ENCODE measurements at places on chromosomes 3 and 15.

- DNase-seq, result no peak
These were observed 101.9 kb upstream of the PFN2 start for GRCh38 chr3:150072576-150072975.

DNA sequence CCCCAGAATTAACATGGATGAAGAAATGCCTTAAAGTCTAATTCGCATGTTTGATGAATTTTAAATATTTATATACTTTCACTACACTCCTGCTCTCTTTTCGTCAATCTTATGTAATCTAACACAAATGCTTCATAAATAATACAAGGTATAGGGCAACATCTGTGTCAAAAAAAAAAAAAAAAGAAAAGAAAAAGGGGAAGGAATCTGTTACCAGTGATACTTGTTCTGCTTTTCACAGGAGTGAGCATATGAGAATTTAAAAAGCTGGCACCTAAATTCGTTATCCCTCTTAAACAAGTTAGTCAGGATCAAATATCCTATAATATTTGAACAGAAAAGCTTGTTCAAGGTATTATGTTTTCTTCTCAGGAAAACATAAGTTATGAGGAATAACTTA is 243.8 kb downstream of the KCNH8 start:
- DNase-seq, result no peak

DNA sequence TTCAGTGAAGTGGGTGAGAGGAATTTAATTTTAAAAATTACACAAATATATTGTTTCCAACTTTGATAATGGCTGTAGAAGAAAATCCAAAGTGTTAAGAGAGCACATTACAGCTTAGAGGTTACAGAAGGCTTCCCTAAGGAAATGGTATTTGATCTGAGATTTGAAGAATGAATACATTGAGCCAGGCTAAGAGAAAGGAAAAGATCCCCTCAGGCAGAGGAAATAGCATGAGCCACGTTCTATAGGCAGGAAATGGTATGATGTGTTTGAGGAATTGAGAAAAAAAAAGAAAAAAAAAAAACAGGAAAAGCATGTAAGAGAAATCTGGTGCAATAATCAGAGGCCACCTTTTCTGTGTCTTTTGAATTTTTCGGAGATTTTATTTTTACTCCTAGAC is 48.6 kb downstream of the UNC13C start:
- no peak for DNase-seq

GRCh38 chr3:468172-468571 is 271.6 kb downstream of the CHL1 start:
- no peak for DNase-seq

- no peak for DNase-seq
These were observed 292.1 kb downstream of the VPS13C start for GRCh38 chr15:61768131-61768530.

DNA sequence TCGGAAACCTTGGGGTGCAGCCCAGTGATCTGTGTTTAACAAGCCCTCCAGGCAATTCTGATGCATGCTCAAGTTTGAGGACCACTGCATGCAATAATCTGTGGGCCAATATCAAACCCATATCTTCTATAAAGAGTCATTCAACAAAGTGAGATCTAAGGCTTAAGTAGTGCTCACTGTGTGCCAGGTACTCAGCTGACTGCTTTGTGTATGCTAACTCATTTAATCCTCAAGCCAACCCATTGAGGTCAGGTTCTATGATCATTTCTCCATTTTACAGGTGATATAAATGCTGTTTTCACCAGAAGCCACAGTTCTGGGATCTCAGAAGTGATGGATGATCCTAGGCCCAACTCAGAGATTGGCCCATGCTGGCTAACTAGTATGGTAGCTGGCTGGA is 101.7 kb downstream of the SMAD6 start:
- no peak for DNase-seq

DNA sequence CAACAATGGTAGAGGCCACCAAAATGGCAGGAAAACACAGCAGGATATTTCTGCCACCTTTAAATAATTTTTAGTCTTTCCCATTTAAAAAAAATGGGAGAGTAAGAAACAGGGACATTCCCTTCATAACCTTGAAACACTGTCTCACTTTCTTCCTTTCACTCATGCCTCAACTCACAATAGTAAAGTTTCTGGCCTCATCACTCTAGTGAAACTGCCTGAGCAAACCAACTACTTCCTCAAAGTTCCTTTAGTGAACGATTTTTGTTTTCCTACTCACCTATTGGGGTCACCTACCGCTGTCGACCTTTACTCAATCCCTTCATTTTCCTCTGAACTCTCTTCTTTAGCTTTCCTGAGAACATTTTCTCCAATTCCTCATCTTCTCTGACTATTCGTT is 33.0 kb downstream of the SHC4 start:
- no peak for DNase-seq

DNA sequence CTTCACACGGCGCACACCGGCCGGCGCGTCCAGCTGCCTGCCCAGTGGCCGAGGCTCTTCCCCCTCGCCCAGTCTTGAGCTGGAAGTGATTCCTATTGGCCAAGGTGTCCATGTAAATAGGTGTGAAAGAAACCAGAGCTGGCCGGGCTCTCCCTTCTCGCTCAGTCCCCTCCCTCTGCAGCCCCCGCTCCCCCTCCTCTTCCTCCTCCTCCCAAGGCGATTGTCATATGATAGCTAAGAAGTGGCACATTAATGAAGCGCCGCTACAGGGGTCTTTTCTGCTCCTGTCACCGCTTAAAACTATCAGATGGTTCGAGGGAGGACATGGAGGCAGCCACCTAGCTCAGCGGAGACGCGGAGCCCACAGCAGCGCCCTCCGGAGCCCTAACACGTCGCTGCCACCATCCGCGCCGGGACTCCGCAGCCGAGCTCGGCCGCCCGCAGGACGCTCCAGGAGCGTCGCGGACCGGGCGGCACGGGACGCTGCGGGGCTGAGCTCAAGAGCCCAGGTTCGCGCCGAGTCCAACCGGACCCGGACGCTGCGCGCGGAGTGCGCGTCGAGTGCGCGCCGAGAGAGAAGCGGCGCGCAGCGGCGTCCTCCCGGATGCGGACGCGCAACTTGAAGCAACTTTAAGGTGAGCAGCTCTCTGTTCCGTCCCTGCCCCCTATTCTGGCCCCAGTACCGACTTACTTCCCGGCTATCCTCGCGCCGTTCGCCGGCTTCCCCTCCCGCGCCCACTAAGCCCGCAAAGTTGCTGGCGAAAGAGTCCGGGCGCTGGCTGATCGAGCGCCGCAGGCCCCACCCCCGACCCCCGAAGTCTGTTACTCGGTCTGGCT is at the start of gene FOXB1:
FOXB1 (plus strand) TSS at position 303 of the 837 bp plus-strand sequence. CDS start 653 bp downstream, outside the sequence.
- no peak for DNase-seq

DNA sequence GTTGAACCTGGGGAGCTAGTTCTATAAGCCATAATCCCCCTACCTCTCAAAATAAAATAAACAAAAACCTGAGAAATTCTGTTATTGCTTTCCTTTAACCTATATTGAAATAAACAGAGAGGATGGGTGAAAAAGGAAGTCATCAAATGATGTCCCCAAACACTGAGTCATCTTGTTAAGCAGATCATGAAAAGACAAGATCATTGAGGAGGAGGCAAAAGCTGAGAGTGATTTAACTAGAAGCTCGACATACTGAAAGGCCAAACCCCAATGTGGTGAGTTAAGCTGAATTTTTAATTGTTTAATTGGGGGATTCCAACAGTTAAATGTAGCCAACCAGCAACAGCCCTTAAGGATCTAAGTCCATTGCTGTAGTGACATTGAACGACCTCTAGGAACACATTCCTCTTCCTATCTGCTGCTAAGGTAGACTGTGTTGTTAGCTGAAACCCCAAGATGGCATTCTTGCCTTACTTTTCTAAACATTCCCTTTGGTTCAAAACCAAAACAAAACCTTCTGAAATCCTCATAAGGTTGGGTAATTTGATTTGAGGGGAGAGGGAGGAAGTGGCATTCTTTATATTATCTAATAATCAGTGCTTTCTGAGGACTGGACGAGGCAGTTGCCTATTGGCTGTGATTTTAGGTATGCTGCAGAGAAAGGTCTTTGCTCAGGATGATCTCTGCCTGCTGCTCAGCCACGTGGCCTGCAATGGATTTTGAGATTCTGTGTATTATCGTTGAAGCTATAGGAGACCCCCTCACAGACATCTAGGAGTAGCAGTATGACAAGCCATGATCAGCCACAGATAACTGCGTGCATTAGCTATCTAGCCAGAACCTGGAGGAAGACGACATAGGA is 62.7 kb upstream of the BNIP2 start:
- no peak for DNase-seq

- no peak for DNase-seq
These were observed 146.3 kb downstream of the TLE3 start for GRCh38 chr15:69951256-69951897.

- no peak for DNase-seq
These were observed 23.8 kb upstream of the CORO2B start for GRCh38 chr15:68554721-68555678.

- DNase-seq, result no peak
These were observed 483.7 kb downstream of the FHIT start for GRCh38 chr3:60767536-60767935.

- peak; percentile 45 for DNase-seq
These were observed 7.8 kb downstream of the EIF1B start for GRCh38 chr3:40317061-40317855.

- DNase-seq, result no peak
These were observed 299.1 kb upstream of the MCTP2 start for GRCh38 chr15:93932164-93932776.

Data from pulmonary artery endothelial cell (primary cell).